ENCODE measurements at places on chromosomes 3 and 15.

DNA sequence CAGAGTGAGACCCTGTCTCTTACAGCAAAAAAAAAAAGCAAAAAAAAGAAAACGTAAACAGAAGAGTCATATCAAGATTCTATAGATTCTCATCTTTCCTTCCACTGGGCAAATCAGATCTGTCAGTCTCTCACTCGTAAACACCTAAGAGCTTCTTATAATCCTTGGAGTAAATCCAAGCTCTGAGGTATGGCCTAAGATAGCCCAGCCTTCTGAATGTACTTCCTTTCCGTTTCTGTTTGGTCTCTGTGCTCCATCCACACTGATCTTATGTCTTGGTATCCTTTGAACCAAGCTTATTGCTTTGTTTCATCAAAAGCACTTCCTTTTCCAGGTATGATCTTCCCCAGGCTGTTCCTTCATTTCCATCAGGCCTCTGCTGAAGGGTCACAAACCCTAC, 137.8 kb downstream of the CADPS start:
- DNase-seq, result no peak

- no peak for DNase-seq
Observed at GRCh38 chr3:5462086-5462485, 274.6 kb downstream of the EDEM1 start.

DNA sequence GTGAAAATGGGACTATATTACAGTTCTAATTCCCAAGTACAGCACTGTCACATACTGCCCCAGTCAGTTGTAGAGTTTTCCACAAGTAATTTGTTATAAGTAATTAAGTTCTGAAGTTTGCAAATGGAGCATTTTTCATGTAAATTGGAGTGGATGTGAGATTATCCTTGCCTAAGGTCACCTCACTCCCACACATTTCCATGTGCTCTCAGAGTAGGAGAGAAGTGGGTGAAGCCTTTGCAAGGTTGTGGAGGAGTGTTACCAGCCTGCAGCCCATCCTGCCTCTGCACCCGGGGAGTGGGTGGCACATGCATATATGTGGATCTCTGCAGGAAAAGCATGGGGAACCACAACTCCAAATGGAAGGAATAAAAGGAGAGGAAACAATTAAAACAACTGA, 169.8 kb downstream of the CD47 start:
- no peak for DNase-seq

GRCh38 chr3:123229145-123229544, 27.4 kb downstream of the SEC22A start:
- no peak for DNase-seq

GRCh38 chr15:90402223-90402622, 14.2 kb downstream of the IQGAP1 start:
- DNase-seq, result peak; percentile 77

- DNase-seq, result no peak
Observed at GRCh38 chr15:63880744-63881143, 47.0 kb upstream of the HERC1 start.

GRCh38 chr3:186221760-186222378, 113.0 kb upstream of the ETV5 start:
- no peak for DNase-seq

DNA sequence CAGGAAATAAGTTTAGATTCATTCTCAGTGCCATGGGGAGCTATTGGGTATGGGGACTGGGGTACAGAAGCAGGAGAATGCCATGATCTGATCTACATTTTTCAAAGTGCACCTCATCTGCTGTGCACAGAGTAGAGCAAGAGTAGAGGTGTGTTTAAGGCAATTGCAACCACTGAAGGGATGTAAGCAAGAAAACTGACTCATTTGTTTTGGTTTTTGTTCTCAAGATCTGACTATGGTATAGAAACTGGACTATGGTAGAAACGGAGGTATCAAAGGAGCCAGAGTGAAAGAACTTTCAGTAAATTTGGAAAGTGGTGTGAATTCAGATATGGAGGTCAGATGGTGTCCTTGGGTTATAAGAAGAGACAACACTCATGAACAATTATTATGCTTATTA, 86.2 kb upstream of the CMSS1 start:
- DNase-seq, result no peak

DNA sequence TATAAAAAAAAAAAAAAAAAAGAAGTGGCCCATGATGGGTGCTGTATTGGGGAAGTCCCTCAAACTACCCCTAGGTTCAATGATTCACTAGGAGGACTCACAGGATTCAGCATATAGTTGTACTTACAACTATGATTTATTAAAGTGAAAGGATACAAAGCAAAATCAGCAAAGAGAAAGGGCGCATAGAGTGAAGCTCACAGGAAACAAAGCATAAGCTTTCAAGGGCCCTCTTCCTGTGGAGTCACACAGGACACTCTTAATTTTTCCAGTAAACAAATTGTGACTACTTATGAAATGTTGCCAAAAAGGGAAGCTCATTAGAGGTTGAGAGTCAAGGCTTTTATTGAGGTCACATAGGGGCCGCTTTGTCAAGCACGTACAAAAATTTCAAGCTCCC, 153.7 kb upstream of the GAP43 start:
- no peak for DNase-seq

- DNase-seq, result no peak
Observed at GRCh38 chr3:152540120-152540519, 271.4 kb downstream of the MBNL1 start.

DNA sequence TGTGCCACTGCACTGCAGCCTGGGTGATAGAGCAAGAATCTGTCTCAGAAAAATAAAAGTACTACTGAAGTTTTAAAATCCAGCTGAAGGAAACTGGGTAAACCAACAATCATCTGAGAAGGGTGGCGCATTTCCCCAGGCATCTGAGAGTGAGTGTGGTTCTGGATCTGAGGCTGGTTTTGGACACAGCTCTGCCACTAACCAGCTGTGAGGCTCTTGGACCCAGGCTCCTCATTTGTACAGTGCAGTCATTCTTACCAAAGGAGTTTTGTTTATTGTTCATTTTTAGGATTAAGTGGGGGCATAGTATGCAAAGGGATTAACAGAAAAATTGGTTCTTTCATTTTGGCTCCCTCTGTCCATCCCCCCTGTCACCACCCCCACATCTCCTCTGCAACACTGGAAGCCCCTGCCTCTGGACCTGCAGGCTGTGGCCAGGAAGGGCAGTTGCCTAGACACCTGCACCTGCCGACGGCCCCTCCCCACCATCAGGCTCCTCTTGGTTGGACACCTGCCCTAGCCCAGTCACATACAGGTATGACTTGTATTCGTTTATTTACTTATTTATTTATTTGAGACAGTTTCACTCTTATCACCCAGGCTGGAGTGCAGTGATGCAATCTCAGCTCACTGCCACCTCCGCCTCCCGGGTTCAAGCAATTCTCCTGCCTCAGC, 8.8 kb downstream of the NUP210 start:
- DNase-seq, result no peak

GRCh38 chr3:19934098-19934566, at the start of gene EFHB:
TSS of gene EFHB (minus strand) at chr3:19934217. CDS start at chr3:19934018, 199 bp downstream.
- DNase-seq, result no peak

- DNase-seq, result no peak
Observed at GRCh38 chr3:164687211-164687610, 391.1 kb downstream of the SI start.

- DNase-seq, result no peak
Observed at GRCh38 chr3:113297287-113297686, 85.9 kb downstream of the BOC start.

- DNase-seq, result no peak
Observed at GRCh38 chr3:8524249-8524648, 22.6 kb downstream of the LMCD1 start.

GRCh38 chr3:195195321-195196209, 75.4 kb downstream of the XXYLT1 start:
- no peak for DNase-seq

GRCh38 chr3:97949743-97950142, 22.5 kb downstream of the RIOX2 start:
- no peak for DNase-seq

- no peak for DNase-seq
Observed at GRCh38 chr3:141258973-141259372, 27.3 kb downstream of the PXYLP1 start.

- no peak for DNase-seq
Observed at GRCh38 chr3:160398820-160399124, 253 bp downstream of the IFT80 start.

- DNase-seq, result no peak
Observed at GRCh38 chr3:193229851-193230420, 11.1 kb upstream of the PLAAT1 start.

GRCh38 chr3:41126961-41127360, 72.3 kb upstream of the CTNNB1 start:
- DNase-seq, result no peak

GRCh38 chr3:53862241-53862640, 15.9 kb downstream of the IL17RB start:
- no peak for DNase-seq

DNA sequence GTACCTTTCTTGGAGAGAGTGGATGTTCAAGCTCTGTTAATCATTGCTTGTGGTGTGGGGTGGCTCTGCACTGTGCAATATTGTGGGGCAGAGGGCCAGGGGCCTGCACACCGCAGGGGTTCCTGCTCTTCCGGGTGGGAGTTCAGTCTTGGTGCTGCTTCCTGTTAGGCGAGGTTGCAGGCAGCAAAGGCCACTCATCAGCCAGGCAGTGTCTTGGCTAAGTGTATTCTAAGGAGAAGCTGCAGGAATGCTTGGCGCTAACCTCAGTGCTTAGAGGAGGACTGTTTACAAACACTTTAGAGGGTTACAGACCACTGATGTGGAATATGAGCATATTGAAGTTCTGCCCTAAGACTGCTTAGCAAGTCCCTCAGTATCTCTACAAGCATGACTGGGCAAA, 81.7 kb downstream of the CEP63 start:
- DNase-seq, result no peak

GRCh38 chr3:4680227-4680691, 187.1 kb downstream of the ITPR1 start:
- peak; percentile 5 for DNase-seq

DNA sequence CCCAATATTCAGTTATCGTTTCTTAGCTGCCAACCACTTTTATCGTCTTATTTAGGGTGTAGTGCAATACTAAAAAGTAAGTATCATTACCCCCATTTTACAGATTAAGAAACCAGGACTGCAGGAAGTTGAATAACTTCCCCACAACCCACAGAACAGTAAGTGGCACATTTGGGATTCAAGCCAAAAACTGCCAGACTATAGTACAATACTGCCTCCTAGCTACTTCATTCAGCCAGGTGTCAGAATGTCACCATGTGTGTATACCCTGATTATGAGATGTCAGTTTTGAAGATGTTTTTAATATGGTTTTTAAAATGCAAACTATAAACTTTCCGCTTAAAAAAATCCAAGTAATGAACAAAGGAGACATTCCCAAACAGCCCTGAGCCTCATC, 74.2 kb upstream of the PROK2 start:
- DNase-seq, result no peak

DNA sequence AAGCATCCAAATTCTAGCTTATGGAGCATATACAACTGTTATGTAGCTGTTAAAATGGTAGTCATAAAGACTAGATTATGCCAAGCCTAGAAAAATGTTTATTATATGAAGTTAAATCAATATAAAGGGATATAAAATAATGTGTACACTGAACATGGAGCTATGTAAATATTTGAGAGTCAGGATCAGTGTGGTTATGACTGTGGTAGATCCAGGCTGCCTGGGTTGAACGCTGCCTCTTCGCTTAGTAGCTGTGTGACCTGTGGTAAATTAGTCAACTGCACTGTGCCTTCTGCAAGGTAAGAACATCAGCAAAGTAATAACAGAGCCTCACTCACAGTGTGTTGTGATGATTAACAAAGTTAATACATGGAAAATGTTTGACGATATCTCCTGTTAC, 212.2 kb downstream of the RBMS3 start:
- no peak for DNase-seq

- DNase-seq, result no peak
Observed at GRCh38 chr15:73570355-73571032, 62.7 kb downstream of the NPTN start.

DNA sequence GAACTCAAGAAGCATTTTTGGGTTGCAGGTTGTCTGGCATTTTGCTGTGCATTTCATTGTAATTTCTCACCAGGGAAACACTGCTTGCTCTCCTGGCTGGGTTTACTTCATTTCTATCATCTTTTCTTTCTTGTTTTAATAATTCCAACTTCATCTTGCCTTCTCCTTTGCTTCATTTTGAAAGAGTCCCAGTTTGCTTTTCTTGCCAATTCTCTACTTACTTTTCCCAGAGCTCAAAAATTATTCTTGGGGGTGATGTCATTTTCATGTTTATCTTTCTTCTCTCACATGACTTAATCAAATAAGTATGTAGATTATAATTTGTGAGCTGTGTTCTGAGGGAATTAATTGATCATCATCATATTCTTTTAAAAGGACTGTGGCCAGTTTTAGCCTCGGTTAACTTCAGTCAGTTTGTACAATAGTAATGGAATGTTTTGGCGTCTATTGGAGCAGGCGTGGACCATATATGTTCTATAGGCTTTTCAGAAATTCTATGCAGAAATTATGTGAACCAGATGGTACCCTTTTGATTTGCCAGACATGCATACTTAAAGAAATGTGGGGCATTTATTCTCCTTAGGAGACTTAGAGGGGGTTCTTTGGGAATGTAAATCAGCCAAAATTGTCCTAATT, 30.1 kb downstream of the SH3GL3 start:
- DNase-seq, result no peak
